ENCODE measurements at places on chromosomes 6 and 20.

DNA sequence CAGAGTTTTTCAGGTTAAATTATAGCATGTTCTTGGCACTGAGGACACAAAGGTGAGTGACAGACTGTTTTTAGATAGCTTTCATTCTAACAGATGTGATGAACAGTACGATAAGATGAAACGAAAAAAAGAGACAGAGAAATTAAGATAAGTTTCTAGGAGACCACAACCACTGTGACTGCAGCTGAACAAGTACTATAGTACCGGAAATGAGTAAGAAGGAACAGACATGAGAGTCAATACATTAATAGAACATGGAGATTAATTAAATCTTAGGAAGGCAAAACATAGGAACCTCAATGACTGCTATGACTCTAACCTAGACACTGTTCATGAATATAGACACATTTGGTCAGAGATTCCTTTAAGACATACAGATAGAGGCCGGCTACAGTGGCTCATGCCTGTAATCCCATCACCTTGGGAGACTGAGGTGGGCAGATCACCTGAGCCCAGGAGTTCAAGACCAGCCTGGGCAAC, 40.2 kb downstream of the HBS1L start:
- no peak for DNase-seq

- no peak for DNase-seq
Measured at GRCh38 chr6:3390698-3391097, 66.2 kb downstream of the SLC22A23 start.

DNA sequence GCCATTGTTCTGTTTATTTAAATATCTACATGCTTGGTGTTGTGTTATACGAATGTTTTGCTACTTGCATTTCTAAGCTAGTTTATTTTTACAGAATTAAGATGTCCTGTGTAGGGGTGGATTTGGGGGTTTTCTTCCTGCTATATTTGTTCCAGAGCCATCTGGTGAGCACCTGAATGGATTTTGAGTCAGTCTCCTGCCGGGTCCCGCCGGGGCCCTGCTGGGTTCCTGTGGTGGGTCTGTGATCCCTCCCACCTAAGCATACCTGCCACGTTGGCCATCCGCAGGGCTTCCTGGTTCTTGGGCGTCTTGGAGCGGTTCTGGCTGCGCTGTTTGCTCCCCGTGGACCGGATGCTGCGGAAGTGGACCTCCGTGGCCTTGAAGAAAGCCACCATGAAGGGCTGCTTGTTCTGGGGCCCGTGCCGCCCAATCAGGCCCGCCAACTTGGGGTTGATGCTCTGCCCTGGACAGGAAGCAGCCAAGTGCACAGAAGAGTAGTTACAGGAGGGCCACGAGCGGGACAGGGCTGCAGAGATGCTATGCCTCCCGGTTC, 82.9 kb downstream of the BMP7 start:
- DNase-seq = no peak

DNA sequence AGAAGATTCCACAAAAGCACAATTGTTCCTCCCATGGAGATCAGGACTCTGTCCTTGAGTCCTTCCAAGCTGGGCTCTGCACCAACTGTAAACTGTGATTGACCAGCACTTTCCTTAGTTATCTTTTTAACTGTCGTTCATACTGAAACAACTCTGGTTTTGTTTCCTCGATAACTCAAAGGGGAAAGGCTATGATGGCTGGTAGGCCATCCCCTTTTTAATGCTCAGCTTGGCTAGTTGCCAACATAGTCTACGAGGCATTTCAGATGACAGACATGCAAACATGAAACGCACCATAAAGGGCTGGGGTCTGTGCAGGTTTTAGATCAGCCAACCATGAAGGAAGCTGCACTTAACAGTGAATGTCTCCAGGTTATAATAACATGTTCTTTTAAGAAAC, 497.1 kb upstream of the ARID1B start:
- no peak for DNase-seq

DNA sequence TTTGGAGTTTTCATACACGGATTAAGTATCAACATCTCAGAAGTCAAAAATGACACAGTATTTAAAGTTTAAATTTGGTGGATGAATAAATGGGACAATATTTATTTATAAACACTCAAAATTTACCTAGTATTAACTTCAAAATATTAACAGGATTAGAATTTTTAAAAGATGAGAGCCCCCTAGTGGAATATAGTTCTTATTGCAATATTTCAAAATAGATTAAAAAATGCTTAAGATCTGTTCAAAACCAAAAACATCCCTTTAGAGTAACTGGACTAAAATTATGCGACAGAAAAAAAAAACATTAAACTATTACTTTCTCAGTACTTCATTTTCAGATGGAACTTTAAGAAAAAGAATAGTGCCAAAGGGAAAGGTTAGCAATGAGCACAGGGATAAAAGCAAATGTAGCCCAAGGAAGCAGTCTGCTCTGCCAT, 56.6 kb downstream of the SNX14 start:
- DNase-seq = no peak

GRCh38 chr6:148502083-148502772, 159.6 kb downstream of the SASH1 start:
- DNase-seq = no peak

GRCh38 chr20:62156592-62157386, 13.2 kb downstream of the SS18L1 start:
- no peak for DNase-seq
